Stimulated activated CD8-positive, alpha-beta memory T cell treated with anti-CD3 and anti-CD28 coated beads, Interleukin-12 subunit alpha, Interleukin-12 subunit beta, amount 100 ng/mL, for 1 hour (primary cell): ENCODE measurements at places on chromosomes 6 and 20.

DNA sequence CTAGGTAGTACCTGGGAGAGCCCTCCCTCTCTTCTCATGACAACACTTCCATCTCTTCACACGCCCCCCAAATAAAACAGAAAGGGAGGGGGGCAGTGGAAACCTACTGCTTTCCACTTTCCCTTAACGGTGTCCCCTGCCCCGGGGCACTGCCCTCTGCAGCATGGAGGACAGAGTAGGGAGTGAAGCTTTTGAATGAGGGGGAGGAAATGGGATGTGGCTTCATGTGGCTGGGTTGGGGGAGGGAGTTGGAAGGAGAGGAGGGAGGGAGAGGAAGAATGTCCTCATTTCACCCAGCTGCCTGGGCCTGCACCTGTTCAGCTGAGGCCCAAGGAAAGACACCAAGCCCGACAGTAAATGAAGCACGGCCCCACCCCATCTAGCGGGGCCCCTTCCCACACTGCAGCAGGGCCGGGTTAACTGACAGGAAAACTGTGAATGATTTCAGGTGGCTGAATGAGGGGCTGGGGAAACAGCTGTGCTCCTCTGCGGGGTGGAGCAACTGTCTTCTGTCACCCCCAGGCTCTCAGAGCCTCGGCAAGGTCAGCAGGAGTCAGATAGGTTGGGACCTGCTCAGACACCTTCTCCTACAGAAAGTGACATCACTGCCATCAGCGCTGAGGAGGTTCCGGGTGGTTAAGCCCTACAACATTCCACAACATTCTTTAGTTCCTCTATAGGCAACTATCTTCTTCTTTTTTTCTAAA lies 40.0 kb upstream of the TAF8 start:
- no peak for DNase-seq

DNA sequence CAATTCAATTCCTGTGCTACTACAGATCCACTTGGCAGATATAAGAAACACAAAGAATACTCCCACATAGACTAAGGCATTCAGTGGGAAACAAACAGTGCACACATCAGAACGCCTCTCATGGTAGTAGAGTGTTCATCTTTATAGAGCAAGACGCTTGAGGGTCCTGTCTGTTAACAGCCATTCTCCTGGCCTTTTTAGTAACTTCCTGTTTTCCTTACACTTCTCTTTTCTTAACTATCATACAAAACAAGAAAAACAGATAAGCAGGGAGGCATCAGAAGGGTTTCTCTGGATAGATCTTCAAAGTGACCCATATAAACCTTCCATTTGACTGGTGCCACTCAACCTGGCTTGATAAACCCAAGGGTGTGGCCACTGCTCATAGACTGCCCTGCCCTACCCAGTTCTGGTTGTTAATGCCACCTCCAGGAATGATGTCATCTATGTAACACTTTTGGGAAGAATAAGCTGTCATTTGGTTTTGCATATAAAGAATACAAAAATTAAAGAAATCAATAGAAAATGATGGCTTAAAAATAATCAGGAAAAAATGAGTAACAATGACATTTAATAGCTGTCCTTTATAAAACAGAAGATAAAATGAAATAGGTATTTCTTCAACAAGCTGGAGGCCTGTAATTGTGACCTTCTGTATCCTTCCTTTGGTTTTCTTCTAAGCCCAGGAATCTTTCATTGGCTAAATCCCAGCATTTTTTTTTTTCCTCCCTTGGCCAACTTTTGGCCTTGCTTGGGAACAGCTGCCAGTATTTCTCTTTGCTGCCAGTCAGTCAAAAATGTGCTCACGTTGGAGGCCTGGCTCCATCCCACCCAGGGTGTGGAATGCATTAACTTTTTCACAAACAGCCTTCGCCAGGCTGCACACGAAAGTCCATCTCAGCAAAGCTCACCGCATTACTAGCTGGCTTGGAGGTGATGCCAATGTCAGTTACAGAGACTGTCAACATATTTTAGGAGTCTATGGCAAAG lies 103.5 kb downstream of the GJA10 start:
- no peak for DNase-seq

GRCh38 chr6:21582651-21583050 lies 10.9 kb upstream of the SOX4 start:
- DNase-seq, result no peak

GRCh38 chr20:10553326-10553984 lies 118.3 kb downstream of the SLX4IP start:
- DNase-seq, result peak; percentile 25

GRCh38 chr6:111661541-111662061 lies 55.9 kb upstream of the TRAF3IP2 start:
- no peak for DNase-seq

GRCh38 chr6:30882204-30882758 lies 2.0 kb upstream of the DDR1 start:
- no peak for DNase-seq

- DNase-seq, result no peak
Measured at GRCh38 chr6:155883741-155884140, 428.1 kb upstream of the NOX3 start.

GRCh38 chr6:143163621-143164020 lies 102.9 kb downstream of the AIG1 start:
- DNase-seq, result no peak

DNA sequence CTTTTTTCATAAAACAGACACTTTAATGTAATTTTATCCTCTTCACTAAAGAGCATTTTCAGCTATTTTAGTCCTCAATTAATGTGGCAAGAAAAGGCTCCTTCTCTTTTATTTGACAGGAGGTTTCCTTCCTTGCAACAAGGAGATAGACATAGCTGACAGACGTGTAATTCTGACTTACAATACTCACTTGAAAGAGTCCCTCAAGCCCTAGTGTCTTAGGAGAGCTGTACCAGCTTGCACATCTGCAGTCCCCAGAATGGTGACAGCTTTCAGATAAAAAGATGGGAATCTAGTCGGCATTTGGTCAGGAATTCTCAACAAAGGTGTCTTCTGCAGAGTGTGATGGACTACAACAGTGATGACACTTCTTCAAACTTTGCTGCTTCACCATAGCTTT lies 603.7 kb upstream of the PTCHD4 start:
- DNase-seq, result no peak

- no peak for DNase-seq
Measured at GRCh38 chr6:11700118-11700718, 78.4 kb downstream of the ADTRP start.

- DNase-seq, result no peak
Measured at GRCh38 chr6:57242505-57242904, 20.4 kb upstream of the RAB23 start.

DNA sequence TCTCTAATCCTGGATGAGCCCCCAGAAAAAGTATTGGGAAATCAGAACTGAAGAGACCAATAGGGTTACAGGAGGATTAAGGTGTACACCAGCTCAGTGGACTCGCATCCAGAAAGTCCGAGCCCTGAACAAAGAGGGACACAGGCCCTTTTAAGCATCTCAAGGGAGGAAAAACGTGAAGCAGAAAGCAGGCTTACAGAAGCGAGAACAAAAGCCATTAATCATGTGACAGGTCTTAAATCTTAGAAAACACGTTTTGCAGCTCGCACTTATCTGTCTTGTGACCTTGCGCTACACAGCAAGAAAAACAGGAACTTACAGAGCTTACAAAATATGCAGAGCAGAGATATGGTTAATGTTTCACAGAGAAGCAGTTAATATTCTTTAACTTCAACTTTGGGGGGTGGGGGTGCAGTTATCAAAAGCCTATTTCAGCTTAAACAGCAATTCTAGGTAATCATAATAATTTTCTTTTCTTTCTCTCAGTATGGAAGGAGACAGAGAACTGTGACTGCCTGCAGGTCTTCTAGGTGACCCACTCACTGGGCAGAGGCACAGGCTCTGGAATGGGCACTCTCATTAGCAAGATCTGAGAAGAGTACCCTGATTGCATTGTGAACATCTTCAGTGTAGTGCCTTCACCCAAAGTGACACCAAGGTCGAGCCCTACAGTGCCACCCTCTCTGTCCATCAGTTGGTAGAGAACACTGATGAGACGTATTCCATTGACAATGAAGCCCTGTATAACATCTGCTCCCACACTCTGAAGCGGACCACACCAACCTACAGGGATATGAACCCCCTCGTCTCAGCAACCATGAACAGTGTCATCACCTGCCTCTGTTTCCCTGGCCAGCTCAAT lies 65.0 kb upstream of the MOCS1 start:
- no peak for DNase-seq

DNA sequence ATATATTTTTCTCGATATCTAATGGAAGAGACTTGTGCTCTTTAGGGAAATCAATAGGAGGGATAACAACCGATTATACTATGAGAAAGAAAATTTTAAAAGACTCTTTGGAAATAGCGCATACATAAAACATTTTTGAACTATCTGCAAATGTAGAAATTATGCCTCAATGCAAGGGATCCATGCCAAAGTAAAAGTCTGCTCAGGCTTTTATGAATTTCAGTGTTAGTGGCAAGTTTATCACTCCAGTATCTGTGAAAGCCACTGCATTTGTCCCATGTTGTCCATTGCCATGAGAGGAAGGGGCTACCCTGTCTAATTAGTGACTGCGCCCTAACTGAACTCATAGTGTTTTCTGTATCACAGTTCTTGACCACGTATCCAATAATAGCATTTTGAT lies 81.4 kb downstream of the TSHZ2 start:
- DNase-seq, result no peak

GRCh38 chr6:13696226-13696625 lies 15.4 kb downstream of the RANBP9 start:
- DNase-seq, result no peak

- no peak for DNase-seq
Measured at GRCh38 chr20:48807586-48808381, 20.0 kb downstream of the PREX1 start.

- DNase-seq, result no peak
Measured at GRCh38 chr20:24738981-24739633, 210.0 kb upstream of the CST7 start.

DNA sequence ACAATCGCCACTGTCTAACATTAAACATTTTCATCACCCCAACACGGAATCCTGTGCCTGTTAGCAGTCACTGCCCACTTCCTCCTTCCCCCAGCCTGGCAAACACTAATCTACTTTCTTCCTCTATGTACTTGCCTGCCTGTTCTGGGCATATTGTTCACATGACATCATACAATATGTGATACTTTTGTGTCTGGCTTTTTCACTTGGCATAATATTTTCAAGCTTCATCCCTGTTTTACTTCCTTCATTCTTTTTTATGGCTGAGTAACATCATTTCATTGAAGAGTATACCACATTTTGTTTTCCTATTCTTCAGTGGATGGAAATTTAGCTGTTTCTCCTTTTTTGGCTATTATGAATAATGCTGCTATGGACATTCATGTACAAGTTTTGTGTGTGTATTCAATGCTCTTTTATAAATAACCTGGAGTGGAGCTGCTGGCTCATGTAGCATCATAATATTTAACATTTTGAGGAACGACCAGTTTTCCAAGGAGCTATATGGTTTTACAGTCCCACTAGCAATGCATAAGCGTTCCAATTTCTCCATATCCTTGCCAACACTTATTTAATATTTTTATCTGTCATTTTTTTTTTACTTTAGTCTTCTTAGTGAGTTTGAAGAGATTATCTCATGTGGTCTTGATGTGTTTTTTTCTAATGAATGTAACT lies 360.1 kb downstream of the HDGFL1 start:
- DNase-seq, result no peak

DNA sequence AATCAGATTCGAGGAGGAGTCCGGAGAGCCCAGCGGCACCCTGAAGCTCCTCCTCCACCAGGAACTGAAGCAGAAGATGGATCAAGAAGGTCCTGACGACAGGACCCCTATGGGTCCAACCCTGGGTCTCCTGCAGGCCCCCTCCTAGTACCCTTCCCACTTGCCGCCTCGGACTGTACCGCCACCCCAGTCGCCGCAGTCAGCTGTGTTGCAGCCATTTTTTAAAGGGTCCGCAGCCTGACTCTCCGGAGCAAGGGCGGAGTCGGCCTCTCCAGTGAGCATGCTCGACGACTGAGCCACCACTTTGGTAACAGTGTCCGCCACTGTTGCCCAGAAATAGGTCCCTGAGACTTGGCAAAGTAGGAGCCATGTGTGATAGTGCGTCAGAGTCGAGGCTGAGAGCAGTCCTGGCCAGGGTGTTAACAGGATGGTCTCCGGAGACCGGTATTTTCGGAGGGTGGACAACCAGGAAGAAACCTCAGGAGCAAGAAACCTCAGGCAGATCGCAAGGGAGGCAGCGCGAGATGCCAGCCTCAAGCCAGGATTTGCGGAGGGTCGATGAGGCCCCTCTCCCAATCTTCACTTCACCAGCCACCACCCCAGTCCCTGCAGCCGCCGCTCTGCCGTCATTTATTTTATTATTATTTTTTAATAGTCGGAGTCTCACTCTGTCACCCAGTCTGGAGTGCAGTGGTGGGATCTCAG lies 294.6 kb upstream of the ZNF337 start:
- DNase-seq, result no peak

- DNase-seq, result no peak
Measured at GRCh38 chr6:164753517-164753916, 555.9 kb downstream of the C6orf118 start.

- DNase-seq, result no peak
Measured at GRCh38 chr6:51983564-51983963, 103.8 kb downstream of the PKHD1 start.

- no peak for DNase-seq
Measured at GRCh38 chr6:39753725-39754045, 28.5 kb upstream of the KIF6 start.

GRCh38 chr20:58822149-58822548 lies 28.6 kb downstream of the GNAS-AS1 start:
- DNase-seq, result no peak

DNA sequence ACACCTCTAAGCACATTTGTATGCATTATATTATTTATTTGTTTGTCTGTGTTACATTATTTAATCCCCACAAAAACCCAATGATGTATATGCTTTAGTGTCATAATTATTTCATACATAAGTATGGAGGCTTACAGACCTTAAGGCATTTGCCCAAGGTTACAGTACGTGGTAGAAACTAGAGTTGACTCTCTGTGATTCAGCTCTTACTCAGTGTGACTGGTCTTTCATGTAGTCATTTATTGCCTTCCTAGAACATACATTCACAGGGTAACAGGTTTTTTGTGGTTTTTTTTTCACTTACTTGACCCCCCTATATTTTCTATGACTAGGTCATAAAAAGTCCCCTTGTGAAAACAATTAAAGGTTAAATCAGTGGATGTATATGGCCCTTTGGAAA lies 566.8 kb downstream of the TFAP2A start:
- DNase-seq, result no peak

- DNase-seq, result no peak
Measured at GRCh38 chr20:35974256-35974655, 5.9 kb downstream of the CNBD2 start.

GRCh38 chr20:46767127-46767761 lies 57.8 kb downstream of the SLC2A10 start:
- no peak for DNase-seq

DNA sequence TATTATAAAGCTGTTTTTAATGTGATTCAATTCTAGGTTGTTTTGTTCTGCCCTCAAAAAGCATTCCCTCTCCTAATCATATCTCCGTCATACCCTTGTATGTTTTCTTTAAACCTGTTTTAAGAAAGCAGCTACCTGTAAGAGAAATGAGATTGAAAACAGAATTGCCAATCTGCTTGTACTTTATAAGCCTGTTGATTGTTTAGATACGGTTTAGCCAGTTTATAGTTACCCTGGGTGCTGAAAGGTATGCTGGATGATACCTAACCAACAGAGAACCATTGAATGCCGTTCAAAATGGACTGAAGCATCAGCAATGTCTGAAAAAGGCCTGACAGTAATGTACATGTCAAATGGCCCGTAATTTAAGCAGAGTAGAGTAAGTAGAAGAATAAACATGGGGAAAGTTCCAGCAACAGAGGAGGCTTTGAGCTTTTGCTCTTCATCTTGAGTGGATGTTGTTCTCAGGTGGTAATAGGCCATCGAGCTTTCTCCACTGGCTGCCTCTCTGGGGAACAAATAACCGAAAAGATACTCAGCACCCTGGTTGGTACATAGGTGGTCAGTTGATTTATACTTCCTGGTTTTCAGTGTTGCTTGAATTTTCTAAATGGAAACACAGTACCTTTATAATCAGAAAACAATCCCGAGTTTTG lies 27.5 kb downstream of the PTPN1 start:
- no peak for DNase-seq
